ENCODE measurements at places on chromosomes 6 and 20. TPM values are rescaled to one million over a fixed set of nuclear protein-coding genes. Genes with fewer than 3 reads are reported as not detected.

- no peak for DNase-seq
Observed at GRCh38 chr6:32655203-32655710, 11.2 kb downstream of the HLA-DQB1 start.

DNA sequence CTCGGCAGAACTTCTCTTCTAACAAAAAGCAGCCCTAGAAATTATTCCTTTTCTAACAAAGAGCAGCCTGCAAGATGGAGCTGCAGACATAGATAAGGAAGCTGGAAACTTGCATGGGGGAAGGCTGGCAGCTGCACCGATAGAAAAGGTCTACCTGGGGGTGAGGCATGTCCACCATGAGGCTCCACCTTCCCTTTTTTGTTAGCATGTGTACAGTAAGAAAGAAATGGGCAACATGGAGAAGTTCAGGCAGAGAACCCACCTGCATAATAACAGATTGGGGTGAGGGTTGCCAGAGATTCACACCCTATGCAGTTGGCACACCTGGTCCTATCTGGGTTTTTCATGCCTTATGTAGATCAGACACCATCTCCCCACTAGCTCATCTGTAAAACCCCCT, 25.4 kb downstream of the ZNF311 start:
- DNase-seq = no peak

GRCh38 chr6:24430086-24430485, 27.4 kb downstream of the MRS2 start:
- DNase-seq = no peak

The HLA-DQA1 gene
- 7.4 TPM for polyA plus RNA-seq

The IL17F gene
- polyA plus RNA-seq = 0.32 TPM

The PFDN6 gene
- 83.4 TPM for polyA plus RNA-seq

Data from right renal cortex interstitium (tissue), 3 donors.